ENCODE measurements at places on chromosomes 11 and 22.

DNA sequence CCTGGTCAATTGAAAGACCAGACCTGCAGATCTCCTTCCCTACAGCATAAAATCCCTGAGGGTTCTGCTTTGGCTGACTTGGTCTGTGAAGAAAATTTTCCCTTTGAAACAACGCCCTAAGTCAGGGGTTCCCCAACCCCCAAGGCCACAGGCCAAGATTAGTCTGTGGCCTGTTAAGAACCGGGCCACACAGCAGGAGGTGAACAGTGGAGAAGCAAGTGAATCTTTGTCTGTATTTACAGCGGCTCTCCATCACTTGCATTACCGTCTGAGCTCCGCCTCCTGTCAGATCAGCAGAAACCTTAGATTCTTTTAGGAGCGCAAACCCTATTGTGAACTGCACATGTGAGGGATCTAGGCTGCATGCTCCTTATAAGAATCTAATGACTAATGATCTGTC, 38.2 kb downstream of the CCDC83 start:
- no peak for DNase-seq

DNA sequence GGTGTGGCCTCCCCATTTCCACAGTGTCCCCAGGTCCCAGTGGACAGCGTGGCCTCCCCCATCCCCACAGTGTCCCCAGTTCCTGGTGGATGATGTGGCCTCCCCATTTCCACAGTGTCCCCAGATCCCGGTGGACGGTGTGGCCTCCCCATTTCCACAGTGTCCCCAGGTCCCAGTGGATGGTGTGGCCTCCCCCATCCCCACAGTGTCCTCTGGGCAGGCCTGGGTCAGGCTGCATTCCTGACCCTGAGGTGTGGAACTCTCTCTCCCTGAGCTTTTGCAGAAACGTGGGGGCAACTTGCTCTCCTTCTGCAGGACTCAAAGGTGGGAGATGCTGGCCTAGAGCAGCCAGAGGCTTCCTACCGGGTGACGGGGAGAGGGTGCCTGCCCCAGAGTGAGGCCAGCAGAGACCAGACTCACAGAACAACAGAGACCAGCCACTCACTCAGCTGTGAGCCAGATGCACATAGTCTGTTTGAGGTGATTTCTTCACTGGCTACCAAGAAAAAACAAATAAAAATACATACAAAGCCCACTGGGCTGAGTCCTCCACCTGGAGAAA, 85.8 kb upstream of the FGF3 start:
- no peak for DNase-seq

GRCh38 chr11:107957109-107957588, 28.9 kb downstream of the RAB39A start:
- DNase-seq = no peak

DNA sequence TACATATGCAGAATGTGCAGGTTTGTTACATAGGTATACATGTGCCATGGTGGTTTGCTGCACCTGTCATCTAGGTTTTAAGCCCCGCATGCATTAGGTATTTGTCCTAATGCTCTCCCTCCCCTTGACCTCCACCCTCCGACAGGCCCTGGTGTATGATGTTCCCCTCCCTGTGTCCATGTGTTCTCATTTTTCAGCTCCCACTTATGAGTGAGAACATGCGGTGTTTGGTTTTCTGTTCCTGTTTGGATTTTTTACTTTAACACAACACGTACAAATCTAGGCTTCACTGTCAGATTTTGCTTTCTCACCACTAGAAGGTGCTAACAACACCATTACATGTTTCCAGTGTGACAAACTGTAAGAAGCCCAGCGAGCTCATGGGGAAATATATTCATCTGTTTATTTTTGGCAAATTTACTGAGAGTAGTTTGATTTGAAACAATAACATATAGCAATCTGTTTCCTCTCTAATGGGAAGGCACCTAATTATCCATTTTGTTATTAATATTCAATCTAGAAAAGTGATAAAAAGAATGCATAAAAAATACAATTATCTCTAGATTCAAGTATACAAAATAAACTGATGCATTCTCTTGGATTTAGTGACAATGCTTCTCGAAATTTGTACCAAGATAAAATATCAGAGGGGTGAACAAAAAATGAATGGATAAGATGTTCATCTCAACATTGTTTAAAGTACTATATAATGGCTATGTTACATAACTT, 23.2 kb upstream of the BIRC3 start:
- DNase-seq = no peak

DNA sequence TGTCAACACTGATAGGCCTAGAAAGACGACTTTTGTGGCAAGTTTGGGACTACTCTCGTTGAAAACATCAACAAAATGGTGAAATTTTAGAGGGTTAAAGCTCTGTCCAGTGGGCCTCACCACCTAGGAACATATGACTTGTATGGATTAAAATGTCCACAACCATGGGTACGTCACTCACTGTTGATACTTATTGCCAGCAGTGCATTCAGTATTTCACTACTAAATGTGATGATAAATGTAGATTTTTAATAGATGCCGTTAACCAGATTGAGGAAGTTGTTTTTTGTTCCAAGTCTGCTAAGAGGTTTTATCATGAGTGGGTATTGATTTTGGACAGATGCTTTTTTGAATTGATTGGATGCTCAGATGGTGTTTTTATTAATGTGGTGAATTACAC, 33.7 kb downstream of the POLD3 start:
- DNase-seq = no peak

GRCh38 chr11:33696411-33696810, 4.2 kb downstream of the C11orf91 start:
- DNase-seq = no peak

GRCh38 chr11:27995083-27995482, 112.9 kb downstream of the KIF18A start:
- no peak for DNase-seq

- DNase-seq = no peak
Observed at GRCh38 chr11:113994077-113994954, 19.4 kb downstream of the HTR3A start.

- no peak for DNase-seq
Observed at GRCh38 chr11:65865550-65866172, 5.4 kb downstream of the MUS81 start.

- no peak for DNase-seq
Observed at GRCh38 chr11:106624377-106624776, 393.9 kb downstream of the GUCY1A2 start.

- DNase-seq = no peak
Observed at GRCh38 chr22:37176464-37177061, 11.5 kb downstream of the C1QTNF6 start.

- no peak for DNase-seq
Observed at GRCh38 chr11:104120493-104121137, 43.3 kb downstream of the PDGFD start.

GRCh38 chr11:78800096-78800690, 225.5 kb upstream of the NARS2 start:
- DNase-seq = no peak

- DNase-seq = no peak
Observed at GRCh38 chr11:79335681-79336080, 105.1 kb downstream of the TENM4 start.

DNA sequence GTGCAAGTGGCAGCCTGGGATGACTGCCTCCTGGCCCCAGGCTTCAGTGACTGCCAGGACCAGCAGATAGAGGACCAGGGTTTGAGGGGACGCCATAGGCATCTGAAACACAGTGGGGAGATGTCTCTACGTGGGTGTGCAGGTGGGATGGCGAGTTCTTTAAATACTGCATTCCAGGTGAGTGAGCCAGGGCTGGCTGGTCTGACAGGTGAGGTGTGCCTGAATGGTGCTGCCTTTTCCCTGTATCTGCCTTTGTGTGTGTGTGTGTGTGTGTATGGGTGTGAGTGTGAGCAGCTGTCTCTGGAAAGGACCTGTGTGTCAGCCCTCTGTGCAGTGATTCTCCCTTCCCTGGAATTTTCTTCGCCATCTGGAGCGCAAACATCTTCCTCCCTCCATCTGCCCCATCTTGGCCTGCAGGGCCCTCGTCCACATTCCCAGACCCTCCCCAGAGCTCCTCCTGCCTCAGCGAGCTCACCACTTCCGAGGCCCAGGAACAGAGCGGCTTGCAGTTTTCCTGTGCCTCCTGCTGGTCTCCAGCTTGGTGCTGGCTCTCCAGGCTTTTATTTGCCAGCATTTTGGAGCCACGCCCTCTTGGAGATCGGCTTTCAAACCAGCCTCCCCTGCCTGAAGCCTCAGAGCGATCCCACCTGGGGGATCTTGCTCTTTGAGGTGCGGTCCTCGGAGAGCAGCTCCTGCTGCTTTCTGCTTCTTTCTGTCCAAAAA, at the start of gene GPHA2:
Gene GPHA2 (minus strand): TSS at position 535 of the 723 bp plus-strand sequence. CDS start 433 bp downstream, at position 102.
- DNase-seq = no peak

- no peak for DNase-seq
Observed at GRCh38 chr11:17531071-17531600, 13.1 kb downstream of the USH1C start.

DNA sequence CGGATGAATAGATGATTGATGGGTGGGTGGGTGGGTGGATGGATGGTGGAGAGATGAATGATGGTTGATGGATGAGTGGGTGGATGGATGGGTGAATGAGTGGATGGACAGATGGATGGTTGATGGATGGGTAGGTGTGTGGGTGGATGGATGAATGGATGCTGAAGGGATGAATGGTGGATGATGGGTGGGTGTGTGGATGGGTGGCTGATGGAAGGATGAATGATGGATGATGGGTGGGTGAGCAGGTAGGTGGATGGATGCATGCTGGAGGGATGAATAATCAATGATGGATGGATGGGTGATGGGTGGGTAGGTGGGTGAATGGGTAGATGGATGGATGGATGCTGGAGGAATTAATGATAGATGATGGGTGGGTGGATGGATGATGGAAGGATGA, 40.5 kb downstream of the ANO1 start:
- no peak for DNase-seq

All from NK-92 treated with Interleukin-12 subunit alpha and Interleukin-12 subunit beta, amount 100 ng/mL, for 24 hours (cell line).